ENCODE measurements at places on chromosomes 6 and 20.

DNA sequence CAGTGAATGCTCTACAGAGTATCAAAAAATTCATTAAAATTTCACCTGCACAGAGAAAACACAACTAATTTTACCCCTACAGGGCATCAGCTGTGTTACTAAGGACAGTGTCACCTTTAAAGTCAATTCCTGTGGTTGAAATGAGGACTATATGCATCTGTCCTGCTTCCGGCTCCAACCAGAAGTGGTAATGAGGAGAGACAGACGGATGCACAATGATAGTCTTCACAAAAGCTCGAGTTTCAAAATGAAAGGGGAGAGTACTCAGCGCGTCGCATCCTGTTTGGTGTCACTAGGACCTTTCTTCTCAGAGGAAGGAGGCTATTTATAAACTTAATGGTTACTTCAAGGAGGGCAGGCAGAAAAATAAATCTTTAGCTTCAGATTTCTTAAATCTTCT is 86.5 kb downstream of the LYRM4 start:
- no peak for DNase-seq

- DNase-seq: no peak
These were observed 16.7 kb downstream of the EEF1A1 start for GRCh38 chr6:73504160-73504559.

- DNase-seq: no peak
These were observed 20.8 kb downstream of the SHLD1 start for GRCh38 chr20:5770987-5771318.

DNA sequence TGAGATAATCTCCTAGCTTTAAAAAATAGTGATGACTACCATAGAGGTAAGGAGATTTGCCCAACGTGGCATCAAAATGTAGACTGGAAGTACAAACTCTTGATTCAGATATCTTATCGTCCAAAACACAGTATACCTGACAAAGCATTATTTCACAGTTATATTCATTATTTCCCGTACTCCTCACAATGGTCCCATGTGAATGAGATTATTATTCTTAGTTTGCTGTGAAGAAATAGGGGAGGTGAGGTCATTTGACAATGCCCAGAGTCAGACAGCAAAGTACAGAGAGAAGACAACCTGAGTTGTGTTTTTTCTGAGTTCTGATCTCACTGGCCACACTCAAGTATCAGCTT is 1.2 kb upstream of the TFB1M start:
- DNase-seq: no peak

- DNase-seq: peak; percentile 94
These were observed 668.2 kb upstream of the GJE1 start for GRCh38 chr6:141464490-141464889.

DNA sequence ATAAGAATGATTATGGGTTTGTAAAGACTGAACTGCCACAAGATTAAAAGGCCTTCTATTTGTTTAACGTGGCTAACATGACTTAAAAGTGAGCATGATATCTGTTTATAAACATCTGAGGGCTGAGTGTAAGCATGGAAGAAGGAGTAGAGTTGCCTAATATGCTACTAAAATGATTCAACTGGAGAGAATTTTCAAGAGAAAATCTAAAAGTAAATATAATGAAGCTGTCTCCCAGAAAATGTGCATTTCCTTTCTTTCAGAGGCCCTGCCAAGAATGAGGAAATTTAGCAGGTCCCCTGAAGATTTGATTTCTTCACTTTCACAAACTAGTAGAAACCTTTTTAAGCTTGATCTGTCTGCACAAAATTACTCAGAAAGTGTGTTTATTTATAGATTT is 4.2 kb upstream of the EYA4 start:
- no peak for DNase-seq

DNA sequence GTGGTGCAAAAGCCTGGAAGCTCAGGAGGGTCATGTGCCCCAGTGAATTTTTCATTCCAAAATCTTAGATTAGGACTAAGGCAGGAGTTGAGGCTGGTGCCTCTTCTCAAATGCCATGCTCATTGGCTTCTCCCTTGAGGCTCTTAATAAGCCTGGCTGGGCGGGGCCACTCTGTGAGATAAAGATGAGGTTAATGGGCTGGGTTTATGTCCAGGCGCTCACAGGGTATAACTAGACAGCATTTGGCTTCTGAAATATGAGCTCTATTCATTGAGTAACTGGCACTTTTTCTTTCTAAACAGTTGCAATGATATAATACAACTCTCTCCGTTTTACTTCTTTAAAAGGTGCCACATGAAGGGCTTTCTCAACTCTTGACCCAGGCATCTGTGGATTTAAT is 156.3 kb downstream of the SCML4 start:
- DNase-seq: no peak

GRCh38 chr6:84415068-84415467 is 187.6 kb upstream of the CEP162 start:
- no peak for DNase-seq

DNA sequence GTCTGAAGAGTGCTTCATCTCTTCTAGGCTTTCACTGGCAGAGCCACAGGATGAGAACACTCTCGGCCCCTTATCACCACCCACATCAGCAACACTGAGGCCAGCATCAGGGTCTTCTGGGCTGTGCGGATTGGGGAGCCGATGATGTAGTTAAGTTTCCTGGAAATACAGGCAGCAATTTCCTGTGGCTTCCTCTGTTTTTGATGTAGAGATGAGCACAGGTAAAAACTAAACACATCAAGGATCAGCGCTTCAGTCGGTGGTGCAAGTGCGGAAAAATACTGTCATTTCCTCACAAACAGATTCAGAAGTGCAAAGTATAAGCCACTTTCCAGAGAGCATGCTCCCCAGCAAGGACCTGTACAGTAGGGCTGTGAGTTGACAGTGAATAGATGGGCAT is 62.6 kb downstream of the BACH2 start:
- no peak for DNase-seq

DNA sequence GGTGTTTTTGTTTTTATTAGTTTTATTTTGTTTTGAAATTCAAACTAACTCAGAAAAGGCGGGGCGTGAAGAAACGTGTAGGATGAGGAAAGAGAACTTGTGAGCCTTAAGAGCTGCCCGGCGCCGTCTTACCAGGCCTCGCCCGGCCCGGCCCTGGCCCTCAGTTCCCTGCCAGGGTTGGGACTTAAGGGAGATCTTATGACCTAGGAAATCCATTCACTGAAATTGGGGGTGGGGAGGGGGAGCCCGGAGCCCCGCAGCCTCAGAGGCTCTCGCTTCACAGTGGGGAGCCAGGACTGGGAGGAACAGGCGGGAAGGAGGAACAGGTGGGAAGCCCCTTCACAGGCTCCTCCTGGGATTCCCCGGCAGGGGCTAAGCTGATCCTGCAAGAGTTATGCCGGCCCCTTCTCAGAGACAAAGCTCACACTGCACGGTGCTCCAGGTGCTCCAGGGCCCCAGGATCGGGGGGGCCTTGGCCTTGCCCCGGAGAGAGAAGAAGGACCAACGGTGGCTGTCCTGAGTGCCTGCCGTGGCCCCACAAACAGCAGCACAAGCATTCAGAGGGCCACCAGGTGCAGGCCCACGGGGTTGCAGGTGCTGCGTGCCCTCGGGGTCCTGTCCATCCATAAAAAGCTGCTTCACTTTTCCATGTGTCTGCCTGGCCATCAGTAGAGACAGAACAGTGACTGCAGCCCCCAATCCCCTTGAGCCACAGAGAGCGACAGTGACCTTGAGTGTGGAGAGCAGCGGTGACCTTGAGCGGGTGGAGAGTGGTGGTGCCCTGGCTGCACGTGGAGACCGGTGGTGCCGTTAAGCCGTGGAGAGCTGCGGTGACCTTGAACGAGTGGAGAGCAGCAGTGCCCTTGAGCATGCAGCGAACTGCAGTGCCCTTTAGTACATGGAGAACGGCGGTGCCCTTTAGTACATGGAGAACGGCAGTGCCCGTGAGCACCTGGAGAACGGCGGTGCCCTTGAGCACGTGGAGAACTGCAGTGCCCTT is 152.7 kb downstream of the DLL1 start:
- DNase-seq: no peak

DNA sequence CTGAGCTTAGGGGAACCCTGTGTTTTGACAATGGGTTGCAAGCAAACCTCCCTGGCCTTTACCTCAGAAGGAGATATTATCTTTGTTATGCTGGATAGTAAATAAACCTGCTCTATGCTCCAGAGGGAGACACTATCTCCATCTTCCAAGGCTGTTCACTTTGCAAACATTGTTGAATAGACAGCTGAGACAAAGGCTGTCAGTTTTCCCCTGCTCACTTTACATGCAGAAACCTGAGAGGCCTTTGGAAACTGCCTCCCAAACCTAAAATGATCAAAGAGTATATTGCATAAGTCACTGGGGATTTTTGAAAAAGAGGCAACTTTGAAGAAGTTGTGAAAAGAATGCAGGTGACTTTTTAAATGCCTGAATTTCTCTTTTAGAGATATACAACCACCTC is 61.6 kb downstream of the MRAP2 start:
- DNase-seq: no peak

- peak; percentile 62 for DNase-seq
These were observed 80.2 kb downstream of the CAP2 start for GRCh38 chr6:17473554-17473953.

DNA sequence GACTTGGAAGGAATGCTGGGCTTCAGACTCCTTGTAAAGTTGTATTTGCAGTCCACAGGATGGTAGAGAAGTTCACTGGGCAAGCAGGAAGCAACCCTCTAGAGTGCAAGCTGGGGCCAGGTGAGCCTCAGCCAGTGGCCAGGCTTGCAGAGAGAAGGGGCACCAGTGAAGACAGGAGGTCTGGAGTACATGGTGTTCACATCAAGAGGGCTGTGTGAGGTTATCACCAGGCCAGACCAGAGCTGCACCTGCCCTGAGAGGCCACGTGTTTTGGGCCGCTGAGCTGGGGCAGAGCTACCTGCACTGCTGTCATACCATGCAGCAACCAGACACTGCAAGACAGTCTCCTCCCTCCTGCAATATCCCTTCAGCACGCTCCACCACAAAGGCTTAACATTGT is 79.0 kb downstream of the SH3BGRL2 start:
- DNase-seq: no peak

DNA sequence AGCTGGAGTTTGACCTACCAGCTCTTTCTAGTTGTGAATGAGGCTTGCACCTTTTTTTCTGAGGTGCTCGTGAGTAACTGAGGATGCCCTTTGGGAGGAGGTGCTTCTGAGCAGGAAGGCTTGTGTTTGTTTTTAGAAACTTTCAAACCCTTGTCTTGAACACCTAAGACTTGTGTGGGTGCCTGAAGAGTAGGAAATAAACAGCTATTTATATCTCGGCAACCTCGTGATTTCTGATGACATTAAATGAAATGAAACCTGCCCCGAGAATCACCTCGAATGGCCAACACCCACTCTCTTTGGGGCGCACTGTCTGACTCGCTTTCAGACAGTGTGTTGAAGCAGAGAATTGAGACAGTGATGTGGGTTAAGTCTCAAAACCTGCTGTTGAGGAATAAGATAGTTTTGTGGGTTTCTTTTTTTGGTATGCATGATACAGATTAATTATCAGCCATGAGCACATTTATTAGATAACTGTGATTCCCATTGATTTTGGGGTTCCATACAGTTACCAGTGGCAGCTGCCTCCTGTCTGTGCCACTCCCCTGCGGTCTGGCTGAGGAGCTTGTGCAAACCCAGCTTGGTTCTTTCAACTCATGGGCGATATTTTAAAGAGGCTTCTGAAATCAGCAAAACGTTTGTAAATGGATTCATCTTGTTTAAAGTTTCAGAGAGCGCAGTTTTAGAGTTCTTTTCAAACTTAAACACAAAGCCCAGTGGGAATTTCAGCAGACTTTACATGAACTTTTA is 8.4 kb downstream of the IRF4 start:
- no peak for DNase-seq

DNA sequence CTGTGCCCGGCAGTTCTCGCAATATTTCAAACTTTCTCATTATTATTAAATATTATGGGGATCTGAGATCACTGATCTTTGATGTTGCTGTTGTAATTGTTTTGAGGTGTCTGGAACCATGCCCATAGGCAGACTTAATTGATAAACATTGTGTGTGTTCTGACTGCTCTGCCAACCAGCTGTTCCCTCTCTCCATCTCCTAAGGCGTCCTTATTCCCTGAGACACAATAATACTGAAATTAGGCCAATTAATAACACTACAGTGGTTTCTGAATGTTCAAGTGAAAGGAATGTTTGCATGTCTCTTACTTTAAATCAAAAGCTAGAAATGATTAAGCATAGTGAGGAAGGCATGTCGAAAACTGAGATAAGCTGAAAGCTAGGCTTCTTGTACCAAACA is 7.6 kb downstream of the MAPK14 start:
- DNase-seq: no peak

- no peak for DNase-seq
These were observed 38.3 kb downstream of the FAM120B start for GRCh38 chr6:170344631-170345576.

- no peak for DNase-seq
These were observed 188.4 kb upstream of the PHACTR1 start for GRCh38 chr6:12528136-12528535.

DNA sequence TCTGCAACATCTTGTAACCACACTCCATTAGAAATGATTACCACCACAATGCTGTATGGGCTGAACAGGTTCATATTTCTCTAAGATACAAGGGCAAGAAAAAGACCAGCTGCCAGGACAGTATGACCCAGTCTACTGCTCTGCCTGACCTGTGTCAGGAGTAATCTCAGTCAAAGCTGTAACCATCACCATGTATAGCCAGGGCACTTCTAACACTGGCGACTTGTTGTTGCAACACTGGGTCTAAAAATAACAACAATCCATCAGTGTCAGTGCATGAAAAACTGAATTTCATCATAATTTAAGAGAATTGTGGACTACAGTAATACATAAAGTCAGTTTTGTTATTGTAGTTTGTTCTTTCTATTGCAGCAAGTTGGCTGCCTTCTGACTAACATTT is 738.6 kb upstream of the ADGRB3 start:
- no peak for DNase-seq

DNA sequence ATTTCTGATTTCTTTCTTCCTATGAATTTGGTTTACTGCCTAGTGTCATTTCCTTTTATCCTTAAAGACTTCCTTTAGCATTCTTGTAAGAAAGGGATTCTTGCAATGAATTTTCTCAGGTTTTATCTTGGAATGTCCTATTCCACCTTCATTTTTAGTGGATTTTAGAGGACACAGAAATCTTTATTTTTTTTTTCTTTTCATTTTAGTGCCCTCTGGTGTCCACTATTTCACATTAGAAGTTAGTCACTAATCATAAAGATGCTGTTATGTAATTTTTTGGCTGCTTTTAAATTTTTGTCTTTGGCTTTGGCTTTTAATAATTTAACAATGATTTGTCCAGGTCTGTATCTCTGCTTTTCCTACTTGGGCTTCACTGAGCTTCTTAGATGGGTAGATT is 28.1 kb downstream of the LMBRD1 start:
- DNase-seq: no peak

GRCh38 chr20:36848078-36848660 is 27.8 kb upstream of the TLDC2 start:
- DNase-seq: no peak

- DNase-seq: peak; percentile 40
These were observed 704 bp downstream of the TOP1 start for GRCh38 chr20:41029150-41029901.

Data from NCI-H1105 (cell line).